ENCODE measurements at places on chromosomes 4 and X. TPM values are rescaled to one million over a fixed set of nuclear protein-coding genes. Genes with fewer than 3 reads are reported as not detected.
A peak's percentile ranks its signal among the peaks of the same experiment; 100 is the strongest.

GRCh38 chr4:125836597-125837195 is 521.9 kb downstream of the FAT4 start:
- no peak for DNase-seq

GRCh38 chr4:113727802-113728201 is 33.7 kb downstream of the CAMK2D start:
- no peak for DNase-seq

DNA sequence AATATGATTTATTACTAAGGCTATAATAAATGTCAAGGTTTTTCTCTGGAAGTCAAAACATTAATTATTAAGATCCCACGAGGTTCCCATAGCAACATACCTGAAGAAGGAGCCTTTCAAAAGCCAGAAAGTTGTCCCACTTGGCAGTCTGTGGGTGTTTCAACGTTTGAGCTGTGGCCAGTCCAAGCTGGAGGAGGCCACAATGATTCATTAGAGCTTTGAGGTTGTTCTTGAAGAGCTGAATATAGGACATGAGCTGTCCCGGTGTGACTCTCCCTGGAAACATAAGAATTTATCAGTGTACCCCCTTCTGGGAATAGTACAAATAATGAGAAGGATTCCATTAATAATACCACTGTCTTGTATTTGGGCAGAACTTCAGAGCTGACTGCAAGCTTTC is 92.1 kb downstream of the SCFD2 start:
- DNase-seq: no peak

DNA sequence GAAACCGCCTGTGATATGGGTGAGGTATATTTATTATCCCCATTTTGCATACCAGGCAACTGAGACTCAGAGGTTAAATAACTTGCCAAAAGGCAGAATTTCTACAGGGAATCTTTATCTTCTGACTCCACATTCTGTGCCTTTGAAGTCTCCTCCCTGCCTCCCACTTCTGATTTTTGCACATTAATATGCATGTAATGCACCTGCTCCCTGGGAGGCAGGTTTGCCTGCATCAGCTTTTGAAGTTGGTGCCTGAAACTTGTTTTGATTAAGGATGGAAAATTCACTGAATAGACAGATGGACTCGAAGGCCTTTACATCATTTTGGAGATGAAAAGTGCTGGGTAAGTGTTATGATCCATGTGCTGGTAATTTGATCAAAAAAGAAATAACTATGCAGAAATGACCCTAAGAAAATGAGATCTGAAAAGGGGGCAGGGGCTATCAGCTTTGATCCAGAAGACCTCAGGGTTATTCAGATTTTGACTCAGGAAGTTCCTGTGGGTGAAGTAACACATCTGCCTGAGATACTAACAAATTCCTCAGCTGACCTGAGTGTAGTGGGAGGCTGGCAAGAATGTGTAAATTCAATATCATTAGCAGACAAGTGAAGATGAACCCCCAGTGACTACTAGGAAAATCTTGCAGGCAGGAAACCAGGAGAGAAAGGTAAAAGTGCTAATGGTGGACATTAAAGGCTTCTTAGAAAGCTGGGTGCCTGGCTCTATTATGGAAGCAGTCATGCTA is 167.5 kb upstream of the BOD1L1 start:
- no peak for DNase-seq

GRCh38 chr4:155748039-155748438 is 10.8 kb upstream of the GUCY1B1 start:
- DNase-seq: no peak

DNA sequence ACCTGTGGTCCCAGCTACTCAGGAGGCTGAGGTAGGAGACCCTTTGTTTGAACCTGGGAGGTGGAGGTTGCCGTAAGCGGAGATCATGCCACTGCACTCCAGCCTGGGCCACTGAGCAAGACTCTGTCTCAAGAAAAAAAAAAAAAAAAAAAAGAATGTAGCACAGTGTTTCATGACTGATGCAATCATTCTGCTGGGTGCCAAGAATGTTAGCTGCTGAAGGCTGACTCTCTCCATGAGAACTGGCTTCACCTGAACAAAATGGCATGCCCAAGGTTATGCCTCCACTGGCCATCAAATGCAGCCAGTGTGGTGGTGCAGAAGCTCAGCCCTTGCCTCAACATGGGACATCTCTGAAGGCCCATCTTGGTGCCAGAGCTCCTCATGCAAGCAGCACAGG is 412.1 kb downstream of the ADAM29 start:
- DNase-seq: no peak

- no peak for DNase-seq
Observed at GRCh38 chr4:161704040-161704439, 459.8 kb downstream of the FSTL5 start.

- peak; percentile 22 for DNase-seq
Observed at GRCh38 chr4:85715991-85716737, 241.2 kb downstream of the ARHGAP24 start.

GRCh38 chrX:462853-463252 is 76.1 kb upstream of the PPP2R3B start:
- no peak for DNase-seq

- no peak for DNase-seq
Observed at GRCh38 chr4:108840426-108840975, 77.6 kb upstream of the ETNPPL start.

- peak; percentile 40 for DNase-seq
Observed at GRCh38 chrX:134144231-134144630, 92.8 kb upstream of the CCDC160 start.

DNA sequence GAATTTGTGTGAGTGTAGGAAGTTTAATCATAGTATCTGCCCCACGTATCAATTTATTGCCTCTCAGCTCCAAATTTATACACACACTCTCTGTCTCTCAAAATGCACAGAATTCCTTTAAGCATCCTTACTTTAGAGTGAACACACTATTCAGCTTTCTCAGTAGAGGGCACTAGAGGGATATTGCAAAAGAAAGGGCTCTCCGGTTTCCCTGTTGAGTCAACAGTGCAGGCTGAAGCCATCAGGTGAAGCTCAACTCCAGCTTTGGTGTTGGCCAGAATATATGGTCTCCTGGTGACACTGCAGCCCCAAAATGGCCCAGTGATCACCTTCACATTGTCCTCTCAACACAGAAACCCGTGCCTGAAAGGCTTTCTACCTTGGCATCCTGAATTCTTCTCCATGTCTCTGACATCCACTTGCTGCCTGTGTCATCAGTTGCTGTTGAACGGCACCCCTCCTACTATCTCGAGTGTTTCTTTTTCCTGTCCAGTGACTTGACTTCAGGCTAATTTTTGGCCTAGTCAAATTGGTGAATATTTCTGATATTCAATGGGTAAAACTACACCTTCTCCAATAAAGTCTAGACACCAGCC is 670.5 kb downstream of the GABRG1 start:
- peak; percentile 39 for DNase-seq

- DNase-seq: no peak
Observed at GRCh38 chr4:71113294-71113693, 119.8 kb downstream of the DCK start.

DNA sequence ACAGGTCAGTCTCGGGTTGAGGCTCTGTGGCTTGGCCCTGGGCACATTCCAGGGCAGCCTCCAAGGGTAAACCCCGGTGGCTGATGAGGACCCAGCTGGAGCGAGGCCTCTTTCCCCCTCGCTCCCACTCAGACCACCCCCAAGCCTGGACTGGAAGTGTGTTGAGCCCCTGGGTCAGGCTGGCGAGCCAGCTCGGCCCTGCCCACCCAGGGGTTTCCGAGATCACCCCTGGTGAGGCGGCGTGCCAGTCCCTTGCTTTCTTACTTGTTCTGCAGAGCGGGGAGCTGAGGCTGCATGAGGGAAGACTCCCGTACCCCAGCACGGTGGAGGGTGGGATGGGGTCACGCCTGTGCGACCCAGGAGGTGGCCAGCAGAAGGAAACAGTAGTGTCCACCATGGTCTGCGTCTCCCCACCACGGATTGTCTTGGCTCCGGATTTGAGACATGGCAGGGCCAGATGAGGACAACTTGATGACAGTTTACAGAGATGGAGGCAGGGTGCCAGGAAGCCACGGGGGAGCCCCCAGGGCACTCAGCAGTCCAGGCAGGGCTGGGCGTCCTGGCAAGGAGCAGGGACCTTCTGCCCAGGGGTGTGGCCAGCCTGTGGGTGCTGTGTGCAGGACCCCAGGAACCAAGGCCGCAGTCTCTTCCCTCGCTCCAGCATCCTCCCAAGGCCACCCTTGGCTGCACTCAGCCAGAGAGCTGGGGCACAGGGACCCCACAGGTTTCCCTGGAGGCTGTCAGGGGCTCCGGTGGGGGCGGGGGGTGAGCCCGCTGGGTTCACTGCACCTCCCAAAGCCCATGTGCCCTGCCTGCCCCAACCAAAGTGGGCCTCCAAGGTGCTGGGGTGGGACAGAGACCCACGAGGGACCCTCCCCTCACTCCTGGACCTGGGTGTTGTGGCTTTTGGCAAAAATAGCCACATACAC is 6.6 kb upstream of the FGFRL1 start:
- DNase-seq: no peak

DNA sequence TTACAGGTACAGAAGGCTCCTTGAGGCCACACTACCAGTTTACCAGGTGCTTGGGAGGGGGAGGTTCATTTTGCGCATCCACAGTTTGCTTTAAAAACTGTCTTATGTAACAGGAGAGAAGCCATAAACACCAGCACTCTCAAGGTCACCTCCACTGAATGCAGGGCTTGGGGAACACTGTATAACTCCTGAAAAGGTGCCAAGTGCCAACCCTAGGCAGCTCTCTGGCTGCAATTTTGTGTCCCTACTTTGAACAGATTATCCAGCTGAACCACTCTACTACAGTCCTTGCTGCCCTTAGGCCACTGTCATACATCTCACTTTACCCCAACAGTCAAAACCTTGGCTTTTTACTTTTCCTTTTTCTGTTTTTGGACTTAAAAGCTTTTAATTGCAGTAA is 507.9 kb downstream of the SMARCA1 start:
- no peak for DNase-seq

DNA sequence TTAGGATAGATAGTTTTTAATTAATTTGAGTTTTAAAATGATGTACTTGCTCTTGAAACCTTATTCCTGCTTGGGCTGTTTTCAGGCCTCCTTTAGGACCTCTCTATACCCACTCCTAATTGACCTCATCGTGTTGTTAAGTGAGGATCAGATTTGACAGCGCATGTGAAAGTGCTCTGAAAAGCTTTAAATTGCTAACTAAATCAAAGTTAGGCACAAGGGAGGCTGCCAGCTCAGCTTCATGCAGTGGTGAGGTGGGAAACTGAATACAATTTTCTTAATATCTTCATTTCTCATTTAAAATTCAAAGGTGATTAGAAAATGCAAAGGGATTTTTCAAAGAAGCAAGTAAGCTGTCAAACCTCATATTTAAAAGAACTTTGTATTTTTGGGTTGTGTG is 20.0 kb downstream of the FHDC1 start:
- no peak for DNase-seq

- no peak for DNase-seq
Observed at GRCh38 chrX:41178201-41178600, 93.0 kb downstream of the USP9X start.

DNA sequence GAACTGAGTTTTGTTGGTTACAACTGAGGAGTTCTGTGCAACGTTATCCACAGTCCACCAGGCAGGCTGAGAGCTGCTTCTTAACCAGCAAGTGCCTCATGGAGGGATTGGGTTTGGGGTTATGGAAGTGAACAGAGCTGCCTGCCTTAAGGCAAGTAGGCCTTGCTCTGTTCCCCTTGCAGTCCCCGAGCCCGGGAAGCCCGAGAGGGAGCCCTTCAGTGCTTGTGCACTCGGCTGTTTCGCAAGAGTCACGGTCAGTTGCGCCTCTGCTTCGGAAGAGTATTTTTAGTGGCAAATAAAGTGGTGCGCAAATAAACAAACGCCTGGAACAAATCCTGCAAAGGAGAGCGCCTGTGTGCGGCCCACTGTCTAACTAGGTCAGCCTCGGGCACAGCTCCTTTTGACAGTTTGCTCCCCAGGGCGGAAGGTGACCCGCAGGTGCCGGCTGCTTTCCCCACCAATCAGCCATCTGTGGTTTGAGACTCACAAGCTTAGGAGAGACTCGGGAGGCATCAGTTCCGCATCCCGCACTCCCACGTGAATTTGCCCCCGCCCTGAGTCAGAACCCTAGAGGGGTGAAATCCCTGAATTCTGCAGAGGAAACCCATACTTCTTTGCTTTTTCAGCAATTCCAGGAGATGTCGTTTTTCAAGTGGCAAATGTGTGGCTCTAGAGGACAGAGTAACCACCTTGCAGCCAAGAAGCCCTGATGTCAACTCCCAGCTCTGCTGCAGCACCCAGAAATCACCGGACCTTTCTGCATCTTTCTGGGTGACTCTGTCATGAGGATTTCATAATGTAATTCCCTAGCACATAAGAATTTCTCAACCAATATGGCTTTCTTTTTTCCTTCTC is 56.8 kb downstream of the LGI2 start:
- peak; percentile 11 for DNase-seq

- DNase-seq: no peak
Observed at GRCh38 chr4:104365618-104366017, 129.1 kb downstream of the CXXC4 start.

DNA sequence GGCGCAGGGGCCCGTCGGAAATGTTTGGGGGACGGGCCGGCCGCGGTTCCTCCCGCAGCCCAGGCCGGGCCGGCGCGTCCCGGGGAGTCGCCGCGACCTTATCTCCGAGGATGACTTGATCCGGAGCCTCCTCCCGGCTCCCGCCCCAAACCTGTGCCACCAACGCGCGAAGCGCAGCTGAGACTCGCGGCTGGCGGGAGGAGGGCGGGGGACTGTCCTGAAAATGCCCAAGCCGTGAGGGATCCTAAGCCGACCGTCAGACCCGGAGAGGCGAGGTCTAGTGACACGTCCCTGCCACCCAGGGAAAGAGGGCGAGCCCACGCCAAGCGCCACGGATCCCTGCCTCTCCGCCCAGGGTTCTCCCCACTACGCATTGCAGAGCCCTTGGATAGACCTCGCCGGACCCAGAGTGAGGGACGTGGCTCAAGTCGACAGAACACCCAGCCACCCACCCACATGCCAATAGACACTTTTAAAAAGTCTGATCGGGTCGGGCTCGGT is 26.9 kb downstream of the UTP14A start:
- DNase-seq: peak; percentile 18

GRCh38 chr4:5340991-5341451 is 289.7 kb downstream of the STK32B start:
- no peak for DNase-seq

GRCh38 chr4:52870225-52870624 is 8.1 kb downstream of the RASL11B start:
- no peak for DNase-seq

DNA sequence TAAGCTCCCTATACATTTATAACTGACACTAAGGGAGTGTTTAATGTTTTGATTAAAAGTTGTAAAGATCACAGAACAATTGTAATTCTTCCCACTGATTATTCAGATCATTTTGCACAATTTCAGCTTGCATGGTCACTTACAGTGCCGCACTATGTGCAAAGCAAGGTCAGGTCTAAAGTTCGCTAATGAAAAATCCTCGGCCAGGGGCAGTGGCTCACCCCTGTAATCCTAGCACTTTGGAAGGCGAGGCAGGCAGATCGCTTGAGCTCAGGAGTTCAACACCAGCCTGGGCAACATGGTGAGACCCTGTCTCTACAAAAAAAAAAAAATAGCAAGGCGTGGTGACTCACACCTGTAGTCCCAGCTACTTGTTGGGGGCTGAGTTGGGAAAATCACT is 57.0 kb downstream of the PKD2 start:
- DNase-seq: no peak

GRCh38 chrX:54076903-54077302 is 32.6 kb upstream of the PHF8 start:
- no peak for DNase-seq

- DNase-seq: peak; percentile 72
Observed at GRCh38 chr4:164482758-164483157, 271.2 kb upstream of the SMIM31 start.

Gene CXCL9
- total RNA-seq: 1.4 TPM

Gene MAML3
- 5.8 TPM for total RNA-seq

Gene CT45A5
- 0.72 TPM for total RNA-seq

Gene PAGE4
- total RNA-seq: 2.6 TPM

Gene TMEM255A
- 1.7 TPM for total RNA-seq

Gene BRS3
- 1.2 TPM for total RNA-seq

Gene DDX3X
- total RNA-seq: 335 TPM
